ENCODE measurements at places on chromosomes 16 and 17.

DNA sequence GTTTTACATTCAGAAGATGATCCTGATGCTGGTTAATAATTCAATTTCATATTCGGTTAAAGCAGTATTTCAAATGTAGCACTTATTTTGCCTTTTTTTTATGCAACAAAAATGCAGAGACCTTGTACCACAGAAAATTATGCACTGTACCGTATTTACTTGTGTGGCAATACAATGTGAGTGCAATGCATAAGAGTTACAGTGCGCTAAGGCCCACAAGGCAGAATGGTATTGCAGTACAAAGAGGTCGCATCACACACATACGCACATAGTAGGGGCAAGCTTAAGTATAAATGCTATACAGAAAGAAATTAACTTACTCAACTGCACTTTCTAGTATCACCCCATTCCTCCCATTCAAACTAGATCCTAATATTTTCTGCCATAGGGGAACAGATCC lies 103.0 kb downstream of the SYCE1L start:
- no peak for DNase-seq

DNA sequence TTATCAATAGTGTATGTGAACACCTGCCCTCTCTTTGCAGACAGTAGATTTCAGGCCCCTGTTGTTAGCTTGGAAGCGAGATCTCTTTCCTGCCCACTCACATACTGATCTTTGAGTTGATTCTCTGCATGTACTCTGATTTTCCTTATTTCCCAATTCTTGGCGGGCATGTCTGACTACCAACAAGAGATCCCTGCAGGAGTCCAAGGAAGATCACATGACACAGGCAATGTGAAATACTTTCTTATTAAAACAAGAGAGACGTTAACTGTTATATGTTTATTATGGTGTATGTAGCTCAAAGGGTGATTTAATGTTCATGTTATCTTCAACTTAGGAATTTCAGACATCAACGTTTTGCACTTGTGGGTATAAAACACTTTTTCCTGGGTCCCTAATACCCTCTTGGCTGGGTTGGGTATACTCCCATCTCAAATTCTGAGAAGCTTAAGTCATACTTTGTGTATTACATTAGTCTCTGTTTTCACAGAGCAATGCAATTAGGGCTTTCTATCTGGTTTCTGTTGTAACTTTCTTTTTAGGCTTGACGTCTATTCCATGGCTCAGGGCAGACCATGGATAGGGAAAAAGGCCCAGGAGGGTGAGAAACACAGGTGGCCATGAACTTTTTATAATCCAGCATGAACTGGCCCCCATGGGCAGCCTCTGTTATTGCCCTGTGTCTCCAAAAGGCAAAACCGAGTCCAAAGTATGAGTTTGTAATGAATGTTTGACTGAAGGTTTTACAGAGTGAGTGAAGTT lies 32.2 kb downstream of the HSD17B2 start:
- DNase-seq, result no peak

GRCh38 chr16:48206594-48207242 lies 37.4 kb upstream of the LONP2 start:
- no peak for DNase-seq

GRCh38 chr17:70414300-70414699 lies 245.0 kb downstream of the KCNJ2 start:
- no peak for DNase-seq

DNA sequence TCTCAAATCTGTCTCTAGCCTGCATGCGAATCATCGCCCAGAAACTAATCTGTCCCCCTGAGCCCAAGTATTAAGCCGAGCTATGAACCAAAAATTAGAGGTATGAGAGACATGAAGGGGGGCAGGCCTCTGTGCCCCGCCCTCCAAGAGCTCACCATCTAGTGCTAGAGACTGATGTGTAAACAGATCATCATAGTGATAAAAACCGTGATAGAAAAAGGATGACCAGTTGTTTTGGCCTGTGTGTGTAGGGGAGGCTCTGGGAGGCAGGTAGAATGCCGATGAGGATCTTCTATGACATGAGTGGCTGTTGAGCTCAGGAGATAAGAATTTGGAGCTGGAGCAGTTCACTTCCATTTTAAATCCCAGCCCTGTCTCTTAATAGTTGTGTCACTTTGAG lies 89.1 kb upstream of the TBX2 start:
- DNase-seq, result no peak

GRCh38 chr17:79478051-79478461 lies 132.8 kb downstream of the RBFOX3 start:
- no peak for DNase-seq

- DNase-seq, result peak; percentile 53
Measured at GRCh38 chr17:50882851-50883250, 16.7 kb upstream of the TOB1 start.

DNA sequence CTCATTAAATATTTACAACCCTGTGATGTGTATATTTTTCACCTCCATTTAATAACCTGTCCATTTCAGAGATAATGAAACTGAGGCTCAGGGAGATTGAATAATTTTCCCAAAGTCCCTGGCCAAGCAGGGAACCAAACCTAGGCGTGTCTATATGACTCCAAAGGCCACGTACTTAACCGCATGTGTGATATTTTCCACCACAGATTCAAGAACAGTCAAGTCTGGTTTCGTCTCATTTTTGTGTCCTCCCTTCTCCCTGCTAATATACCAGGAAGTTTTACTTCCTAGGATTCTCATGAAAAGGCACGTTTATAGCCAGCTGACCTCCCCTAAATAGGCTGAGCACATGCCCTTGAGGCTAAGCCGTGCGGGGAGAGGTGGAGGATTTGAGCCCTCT lies 15.3 kb downstream of the WFIKKN2 start:
- DNase-seq, result no peak

All from amniotic stem cell (primary cell).